Activated naive CD4-positive, alpha-beta T cell treated with anti-CD3 and anti-CD28 coated beads for 36 hours (primary cell): ENCODE measurements at places on chromosomes 1 and 21. TPM values are rescaled to one million over a fixed set of nuclear protein-coding genes. Genes with fewer than 3 reads are reported as not detected.

DNA sequence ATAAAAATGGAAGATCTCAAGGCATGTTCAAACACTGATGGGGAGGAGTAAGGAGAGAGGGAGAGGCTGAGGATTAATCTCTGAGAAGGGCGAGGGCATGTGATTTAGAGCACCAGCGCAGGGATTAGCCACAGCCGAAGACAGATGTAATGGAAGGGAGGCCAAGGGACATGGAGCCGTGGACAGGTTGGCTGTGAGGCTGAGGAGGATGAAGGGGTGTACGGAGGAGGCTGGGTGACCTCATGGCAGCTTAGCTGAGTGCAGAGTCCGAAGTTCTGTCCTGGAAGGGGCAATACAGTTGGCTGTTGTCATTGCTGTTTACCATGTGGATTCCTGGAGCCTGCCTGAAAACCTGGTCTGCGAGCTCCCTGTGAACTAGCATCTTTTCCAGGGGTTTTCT is 342.8 kb downstream of the RPS6KC1 start:
- H3K36me3 ChIP-seq, result no peaks in the 10 kb centered on the region
- H3K27ac ChIP-seq, result no peak overlapping the region
- no peak for DNase-seq
- H3K4me3 ChIP-seq, result no peak overlapping the region

C1orf74 gene
- 4.6 TPM for total RNA-seq

DNA sequence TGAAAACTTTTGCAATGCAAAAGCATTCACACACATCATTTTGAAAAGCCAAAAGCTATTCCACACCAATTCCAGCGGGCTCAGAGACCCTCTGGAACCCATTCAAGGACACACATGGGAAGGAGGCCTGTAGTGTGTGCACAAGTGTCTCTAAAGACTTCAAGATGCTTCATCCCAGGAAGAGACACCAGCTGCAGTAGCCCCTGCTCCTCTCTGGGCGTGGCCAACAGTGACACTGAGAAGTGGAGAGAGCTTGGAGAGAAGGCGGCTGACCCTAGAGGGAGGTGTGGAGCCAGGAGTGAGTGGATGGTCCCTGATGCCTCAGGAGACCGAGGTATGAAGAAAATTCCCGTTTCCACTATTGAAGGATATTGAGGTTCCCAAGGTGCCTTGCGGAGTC is 14.9 kb upstream of the TNNI1 start:
- peaks cover 5% of the 10 kb centered on the region for H3K4me1 ChIP-seq
- no peak for DNase-seq
- H3K36me3 ChIP-seq, result no peaks in the 10 kb centered on the region
- no peak overlapping the region for H3K4me3 ChIP-seq

- H3K36me3 ChIP-seq, result no peaks in the 10 kb centered on the region
- no peaks in the 10 kb centered on the region for H3K27me3 ChIP-seq
- H3K4me1 ChIP-seq, result peaks cover 11% of the 10 kb centered on the region
- no peak for DNase-seq
Observed at GRCh38 chr1:62905309-62905708, 121.4 kb downstream of the ATG4C start.

SPRR5 gene
- total RNA-seq, result not detected

- H3K4me1 ChIP-seq, result no peaks in the 10 kb centered on the region
- no peak overlapping the region for H3K27ac ChIP-seq
- no peaks in the 10 kb centered on the region for H3K36me3 ChIP-seq
- H3K27me3 ChIP-seq, result peaks cover 9% of the 10 kb centered on the region
- no peak overlapping the region for H3K4me3 ChIP-seq
Observed at GRCh38 chr1:22282364-22282995, 139.6 kb upstream of the WNT4 start.

- no peak for DNase-seq
- peaks cover 24% of the 10 kb centered on the region for H3K27me3 ChIP-seq
- no peaks in the 10 kb centered on the region for H3K36me3 ChIP-seq
- no peak overlapping the region for H3K4me3 ChIP-seq
- peaks cover 14% of the 10 kb centered on the region for H3K4me1 ChIP-seq
Observed at GRCh38 chr1:205541161-205541886, 36.9 kb downstream of the CDK18 start.

DNA sequence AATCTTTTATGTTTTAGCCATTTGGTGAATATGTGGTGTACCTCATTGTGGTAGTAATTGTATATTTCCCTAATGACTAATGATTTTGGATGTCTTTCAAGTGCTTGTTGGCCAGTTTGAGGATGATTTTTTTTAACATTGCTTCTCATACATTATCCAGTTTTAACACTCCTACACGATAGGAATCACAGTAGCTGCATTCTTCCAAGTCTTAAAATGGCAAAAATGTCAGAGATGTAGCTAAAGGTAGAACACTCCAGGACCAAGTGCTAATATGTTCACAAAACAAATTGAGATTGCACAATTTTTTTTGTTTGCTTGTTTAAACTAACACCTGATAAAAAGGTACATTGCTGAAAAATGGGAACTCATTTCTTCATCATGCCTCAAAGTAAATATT is 11.7 kb downstream of the USP25 start:
- peaks cover 75% of the 10 kb centered on the region for H3K4me1 ChIP-seq
- H3K4me3 ChIP-seq, result no peak overlapping the region
- H3K27ac ChIP-seq, result no peak overlapping the region

C21orf58 gene
- total RNA-seq, result 24.2 TPM

DNA sequence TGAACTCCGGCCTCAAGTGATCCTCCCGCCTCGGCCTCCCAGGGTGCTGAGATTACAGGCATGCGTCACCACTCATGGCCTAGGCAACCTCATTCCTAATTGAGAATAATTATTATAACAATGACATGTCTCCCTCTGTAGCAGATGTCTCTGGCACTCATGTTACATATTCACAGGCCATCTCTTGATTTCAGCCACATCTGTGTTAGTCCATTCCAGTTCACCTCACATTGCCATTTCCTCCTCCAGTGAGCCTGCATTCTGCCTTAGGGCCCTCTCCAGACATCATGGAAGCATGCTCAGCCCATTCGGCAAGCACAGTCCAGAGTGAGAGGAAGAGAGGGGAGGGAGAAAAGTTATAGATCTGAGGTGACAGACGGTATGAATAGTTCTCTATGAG is 32.5 kb downstream of the CDKN2C start:
- H3K27ac ChIP-seq, result no peak overlapping the region
- H3K4me1 ChIP-seq, result no peaks in the 10 kb centered on the region
- no peak overlapping the region for H3K4me3 ChIP-seq
- H3K27me3 ChIP-seq, result no peaks in the 10 kb centered on the region
- H3K36me3 ChIP-seq, result no peaks in the 10 kb centered on the region

CSDE1 gene
- 533 TPM for total RNA-seq

- H3K27me3 ChIP-seq, result peaks cover 2% of the 10 kb centered on the region
- no peak for DNase-seq
Observed at GRCh38 chr1:99062192-99062591, 57.5 kb upstream of the PLPPR5 start.

DNA sequence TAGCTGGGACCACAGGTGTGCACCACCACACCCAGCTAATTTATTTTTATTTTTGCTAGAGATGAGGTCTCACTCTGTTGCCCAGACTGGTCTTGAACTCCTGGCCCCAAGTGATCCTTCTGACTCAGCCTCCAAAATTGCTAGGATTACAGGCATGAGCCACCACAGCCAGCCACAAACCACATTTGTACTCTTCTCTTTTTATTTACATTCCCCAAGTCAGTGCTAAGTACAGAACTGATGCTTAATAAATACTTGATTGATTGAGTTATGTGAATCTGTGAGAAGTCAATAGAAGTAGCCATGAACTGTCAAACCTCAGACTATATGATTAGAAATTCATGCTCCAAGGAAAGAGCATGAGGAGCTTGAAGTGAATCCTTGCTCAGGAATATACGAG is 48.5 kb upstream of the S1PR1 start:
- H3K36me3 ChIP-seq, result no peaks in the 10 kb centered on the region
- H3K4me1 ChIP-seq, result peaks cover 36% of the 10 kb centered on the region
- no peaks in the 10 kb centered on the region for H3K27me3 ChIP-seq
- DNase-seq, result no peak
- no peak overlapping the region for H3K4me3 ChIP-seq

- H3K36me3 ChIP-seq, result peaks cover 23% of the 10 kb centered on the region
- no peaks in the 10 kb centered on the region for H3K4me1 ChIP-seq
- H3K27me3 ChIP-seq, result no peaks in the 10 kb centered on the region
- no peak overlapping the region for H3K4me3 ChIP-seq
Observed at GRCh38 chr1:58657082-58657481, 42.8 kb downstream of the MYSM1 start.
